ENCODE measurements at places on chromosomes 1 and 21.
A peak's percentile ranks its signal among the peaks of the same experiment; 100 is the strongest.

DNA sequence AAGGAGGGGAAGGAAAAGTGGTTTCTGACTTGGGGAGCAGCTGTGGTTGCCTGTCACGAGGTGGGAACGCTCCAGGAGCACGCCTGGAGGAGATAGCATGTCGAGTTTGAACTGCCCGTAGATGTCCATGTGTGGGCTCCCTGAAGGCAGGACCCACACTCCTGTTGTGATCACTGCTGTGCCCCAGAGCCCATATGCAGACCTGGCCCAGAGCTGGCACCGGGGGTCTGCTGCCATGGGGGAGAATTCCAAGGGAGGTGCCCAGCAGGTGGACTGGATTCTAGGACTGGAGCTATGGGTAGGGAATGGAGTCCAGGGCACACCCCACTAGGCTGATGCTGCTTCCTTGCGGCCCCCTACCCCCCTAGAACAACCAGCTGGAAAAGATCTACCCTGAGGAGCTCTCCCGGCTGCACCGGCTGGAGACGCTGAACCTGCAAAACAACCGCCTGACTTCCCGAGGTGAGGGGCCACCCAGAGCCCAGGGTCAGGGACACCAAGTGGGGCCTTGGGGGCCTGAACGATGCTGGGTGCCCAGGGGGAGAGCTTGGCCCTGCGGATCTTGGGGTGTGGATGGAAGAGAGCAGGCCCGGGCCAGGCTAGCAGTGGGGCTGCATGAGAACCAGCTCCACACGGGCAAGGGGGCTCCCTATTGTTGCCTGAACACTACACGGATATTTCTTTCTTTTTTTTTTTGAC, 9.3 kb downstream of the PODN start:
- no peak overlapping the region for H3K4me3 ChIP-seq
- no peaks in the 10 kb centered on the region for H3K4me1 ChIP-seq
- H3K27ac ChIP-seq = no peak overlapping the region
- peaks cover 32% of the 10 kb centered on the region for H3K27me3 ChIP-seq
- no peak for DNase-seq

- no peak overlapping the region for H3K4me3 ChIP-seq
- peaks cover 60% of the 10 kb centered on the region for H3K27me3 ChIP-seq
- H3K27ac ChIP-seq = no peak overlapping the region
- no peaks in the 10 kb centered on the region for H3K4me1 ChIP-seq
These were observed 207.3 kb downstream of the FOXD2 start for GRCh38 chr1:47645151-47645550.

DNA sequence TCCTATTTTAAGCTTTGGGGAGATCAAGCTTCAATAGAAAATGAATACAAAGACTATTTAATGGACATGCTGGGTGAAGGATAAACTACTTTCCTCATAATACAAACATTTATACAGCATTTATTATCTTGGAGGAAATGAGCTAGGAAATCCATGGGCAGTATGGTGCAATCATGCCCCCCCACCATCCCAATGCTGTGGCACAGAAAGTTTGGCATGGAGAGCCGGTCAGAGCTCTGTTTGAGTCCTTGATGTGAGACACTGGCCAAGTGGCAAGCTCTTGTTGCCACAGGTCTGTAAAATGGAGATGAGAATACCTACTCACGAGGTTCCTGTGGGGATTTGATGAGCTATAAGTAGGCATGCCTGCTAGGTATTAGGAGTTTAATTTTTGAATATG, 120.6 kb downstream of the MAB21L3 start:
- no peaks in the 10 kb centered on the region for H3K4me1 ChIP-seq
- DNase-seq = no peak
- no peak overlapping the region for H3K27ac ChIP-seq
- H3K27me3 ChIP-seq = peaks cover 36% of the 10 kb centered on the region
- no peaks in the 10 kb centered on the region for H3K36me3 ChIP-seq

- peaks cover 9% of the 10 kb centered on the region for H3K4me1 ChIP-seq
- peak within 1 kb of the TSS; percentile 73 for H3K4me3 ChIP-seq
- H3K27ac ChIP-seq = peak within 1 kb of the TSS; percentile 72
- peak; percentile 91 for DNase-seq
These were observed at the start of gene TARBP1 for GRCh38 chr1:234478481-234479309. Gene TARBP1 (minus strand): TSS chr1:234479179. CDS start chr1:234479103, 76 bp downstream.

Measured in K562 (cell line).